Dermis microvascular lymphatic vessel endothelial cell (primary cell): ENCODE measurements at places on chromosomes 1 and 21. TPM values are rescaled to one million over a fixed set of nuclear protein-coding genes. Genes with fewer than 3 reads are reported as not detected.

Gene HECTD3
- 18.5 and 22.9 TPM in 2 replicates for total RNA-seq

Gene COL6A2
- total RNA-seq = 6.5 and 46.0 TPM in 2 replicates

Gene TPM3
- 298 and 390 TPM in 2 replicates for total RNA-seq

Gene CLSTN1
- total RNA-seq = 43.8 and 61.8 TPM in 2 replicates

Gene S100A1
- total RNA-seq = not detected in 2 replicates

Gene HCN3
- 0.38 and 0.51 TPM in 2 replicates for total RNA-seq

Gene PTPN22
- total RNA-seq = under 0.01 and 0.26 TPM in 2 replicates

Gene SPRR1B
- not detected in 2 replicates for total RNA-seq
